ENCODE measurements at places on chromosomes 1 and 21. TPM values are rescaled to one million over a fixed set of nuclear protein-coding genes. Genes with fewer than 3 reads are reported as not detected.

FCRL2 gene
- 0.09 TPM for polyA plus RNA-seq

MNDA gene
- polyA plus RNA-seq = 0.67 TPM

HTR6 gene
- polyA plus RNA-seq = 0.92 TPM

SPATA45 gene
- not detected for polyA plus RNA-seq

FAM72B gene
- polyA plus RNA-seq = 0.35 TPM

SPRR2F gene
- not detected for polyA plus RNA-seq

GPR89A gene
- polyA plus RNA-seq = 23.5 TPM

TPR gene
- polyA plus RNA-seq = 76.2 TPM

CENPS gene
- polyA plus RNA-seq = 13.2 TPM

TTC22 gene
- 3.3 TPM for polyA plus RNA-seq
